BJ (cell line): ENCODE measurements at places on chromosomes 7 and 10. TPM values are rescaled to one million over a fixed set of nuclear protein-coding genes. Genes with fewer than 3 reads are reported as not detected.

- no peak for DNase-seq
These were observed 245.9 kb upstream of the HGF start for GRCh38 chr7:82015751-82016150.

GRCh38 chr7:80070391-80070790, 64.2 kb upstream of the GNAI1 start:
- DNase-seq: no peak

DNA sequence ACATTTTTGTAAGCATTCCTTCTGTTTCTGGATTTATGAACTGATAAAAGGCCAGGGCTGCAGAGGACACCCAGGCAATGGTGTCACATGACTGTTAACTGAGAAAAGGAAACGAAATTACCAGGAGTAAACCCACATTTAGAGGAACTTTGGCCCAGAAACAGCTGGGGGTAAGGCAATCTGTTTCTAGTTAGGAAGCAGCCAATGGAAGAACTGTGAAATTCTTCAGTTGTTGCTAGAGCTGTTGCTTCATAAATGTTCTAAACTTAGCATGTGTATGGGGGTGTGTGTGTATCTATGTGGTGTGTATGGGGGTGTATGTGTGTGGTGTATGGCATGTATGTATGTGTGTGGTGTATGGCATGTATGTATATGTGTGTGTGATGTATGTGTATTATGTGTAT, 11.8 kb upstream of the PDCD4 start:
- peak; percentile 84 for DNase-seq

GRCh38 chr7:155208681-155209477, 88.8 kb upstream of the INSIG1 start:
- no peak for DNase-seq

DNA sequence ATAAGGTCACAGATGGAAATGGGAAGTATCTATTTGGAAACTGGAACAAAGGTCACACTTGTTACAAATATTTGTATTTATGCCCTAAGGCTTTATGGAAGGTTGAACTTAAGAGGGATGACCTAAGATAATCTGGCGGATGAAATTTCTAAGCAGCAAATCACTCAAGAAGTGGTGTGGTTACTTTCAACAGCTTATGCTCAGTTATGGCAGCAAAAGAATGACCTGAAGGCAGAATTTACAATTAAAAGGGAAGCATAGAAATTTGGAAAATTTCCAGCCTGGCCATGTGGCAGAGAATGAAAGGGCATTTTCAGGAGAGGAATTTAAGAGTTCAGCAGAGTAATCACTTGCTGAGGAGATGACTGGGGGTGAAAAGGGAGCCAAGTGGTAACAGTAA, 95.8 kb upstream of the TNS3 start:
- DNase-seq: no peak

GRCh38 chr7:93119191-93119905, 1.6 kb upstream of the SAMD9 start:
- DNase-seq: peak; percentile 30

The VIPR2 gene
- not detected in 2 replicates for polyA plus RNA-seq

The CABCOCO1 gene
- polyA plus RNA-seq: 2.4 and 3.0 TPM in 2 replicates

The MARCHF5 gene
- polyA plus RNA-seq: 13.1 and 23.2 TPM in 2 replicates

The ORC5 gene
- 11.7 and 16.8 TPM in 2 replicates for polyA plus RNA-seq

The GDF2 gene
- polyA plus RNA-seq: not detected in 2 replicates

The NEUROD6 gene
- not detected in 2 replicates for polyA plus RNA-seq
